ENCODE measurements at places on chromosomes 12 and 14.

DNA sequence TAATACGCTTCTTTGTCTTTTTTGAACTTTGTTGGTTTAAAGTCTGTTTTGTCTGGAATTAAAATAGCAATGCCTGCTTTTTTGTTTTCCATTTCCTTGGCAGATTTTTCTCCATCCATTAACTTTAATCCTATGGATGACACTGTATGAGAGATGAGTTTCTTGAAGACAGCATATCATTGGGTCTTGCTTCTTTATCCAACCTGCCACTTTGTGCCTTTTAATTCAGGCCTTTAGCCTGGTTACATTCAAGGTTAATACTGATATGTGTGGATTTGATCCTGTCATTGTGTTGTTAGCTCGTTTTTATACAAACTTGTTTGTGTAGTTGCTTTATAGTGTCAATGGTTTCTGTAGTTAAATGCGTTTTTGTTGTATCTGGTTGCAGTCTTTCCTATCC is 168.0 kb downstream of the NTS start:
- no peak for DNase-seq

DNA sequence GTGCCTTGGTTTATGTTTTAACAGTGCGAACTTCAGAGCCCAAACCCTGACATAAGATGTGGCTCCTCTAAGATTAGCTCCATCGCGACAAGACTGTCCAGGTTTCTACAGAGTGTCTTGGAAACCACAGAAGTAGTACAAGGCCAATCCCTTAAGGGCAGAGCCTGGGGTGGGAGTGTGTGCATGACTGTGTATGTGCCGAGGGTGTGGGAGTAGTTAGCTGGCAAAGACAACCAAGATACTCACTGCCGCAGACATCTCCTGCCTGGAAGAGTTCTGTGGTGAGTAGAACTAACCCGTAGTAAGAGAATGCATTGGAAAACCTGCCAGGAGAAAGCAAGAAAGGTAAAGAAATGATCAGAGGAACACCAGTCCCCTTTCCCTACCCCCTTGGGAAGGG is 54.1 kb downstream of the DAO start:
- no peak for DNase-seq

- no peak for DNase-seq
These were observed 42.4 kb downstream of the MDM2 start for GRCh38 chr12:68850390-68850789.

GRCh38 chr12:45388545-45388944 is 172.7 kb downstream of the ANO6 start:
- no peak for DNase-seq

DNA sequence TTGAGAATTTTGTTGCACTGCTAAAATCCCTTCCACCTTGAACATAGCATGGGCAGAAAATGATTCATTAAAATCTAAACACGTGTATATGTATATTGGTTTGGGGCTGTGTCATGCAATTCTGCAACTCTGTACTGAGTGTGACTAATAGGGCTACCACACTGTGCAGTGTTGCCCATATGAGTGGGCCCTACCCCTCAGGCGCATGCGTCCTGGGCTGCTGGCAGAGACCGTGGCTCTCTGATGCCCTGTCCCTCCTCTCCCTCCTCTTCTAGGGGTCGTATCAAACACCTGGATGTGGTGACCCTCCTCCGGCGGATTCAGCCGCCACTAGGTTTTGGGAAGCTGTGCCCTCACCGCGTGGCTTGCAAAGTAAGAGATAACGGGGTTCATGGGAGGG is 128.4 kb upstream of the FKBP4 start:
- DNase-seq = no peak

- DNase-seq = peak; percentile 3
These were observed 106.4 kb downstream of the ARF6 start for GRCh38 chr14:49999146-49999761.

DNA sequence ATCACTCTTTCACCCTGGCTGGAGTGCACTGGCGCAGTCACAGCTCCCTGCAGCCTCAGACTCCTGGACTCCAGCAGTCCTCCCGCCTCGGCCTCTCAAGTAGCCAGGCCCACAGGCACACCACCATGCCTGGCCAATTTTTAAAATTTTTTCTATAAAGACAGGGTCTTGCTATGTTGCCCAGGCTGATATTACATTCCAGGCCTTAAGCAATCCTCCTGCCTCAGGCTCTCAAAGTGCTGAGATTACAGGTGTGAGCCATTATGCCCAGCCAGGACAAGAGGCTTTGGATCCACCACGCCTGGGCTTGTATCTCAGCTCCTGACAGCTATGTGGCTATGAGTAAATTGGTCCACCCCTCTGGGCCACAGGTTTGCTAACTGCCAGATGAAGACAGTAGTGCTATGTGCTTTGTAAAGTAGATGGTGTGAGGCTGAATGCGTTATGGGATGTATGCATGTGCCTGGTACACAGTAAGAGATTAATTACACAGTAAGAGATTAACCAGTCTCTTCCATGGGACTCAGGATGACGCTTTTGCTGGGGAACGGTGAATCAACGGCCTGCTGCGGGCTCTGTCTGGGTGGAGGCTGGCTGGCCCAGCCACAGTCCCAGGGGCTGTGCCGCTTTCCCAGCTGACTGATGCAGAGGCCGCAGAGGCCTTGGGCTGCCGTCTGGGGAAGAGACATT is 53.3 kb upstream of the NCOR2 start:
- DNase-seq = no peak

GRCh38 chr14:23143911-23144310 is 24.9 kb upstream of the CEBPE start:
- no peak for DNase-seq

- no peak for DNase-seq
These were observed 273.1 kb downstream of the C12orf50 start for GRCh38 chr12:87756111-87756510.

DNA sequence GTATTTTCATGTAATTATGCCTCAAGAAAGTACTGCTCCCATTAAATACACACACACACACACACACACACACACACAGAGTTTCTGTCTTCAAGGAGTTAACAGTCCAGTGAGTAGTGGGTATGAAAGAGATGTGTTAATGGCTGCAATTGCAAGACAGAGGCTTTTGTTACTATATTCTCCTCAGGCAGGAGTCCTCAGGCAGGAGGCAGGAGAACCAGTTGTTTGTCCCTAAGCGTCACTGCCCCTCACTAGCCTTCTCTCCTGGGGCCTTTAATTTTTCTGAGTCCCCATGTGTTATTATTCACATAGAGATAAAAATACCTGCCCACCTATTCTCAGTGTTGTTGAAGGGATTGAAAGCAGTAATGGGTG is 31.2 kb downstream of the DAD1 start:
- DNase-seq = no peak

GRCh38 chr12:47731723-47732122 is 6.4 kb upstream of the ENDOU start:
- no peak for DNase-seq

- no peak for DNase-seq
These were observed 713.3 kb downstream of the LRFN5 start for GRCh38 chr14:42319996-42320395.

GRCh38 chr14:21014761-21015190 is 10.1 kb downstream of the NDRG2 start:
- peak; percentile 78 for DNase-seq

- no peak for DNase-seq
These were observed 318.5 kb downstream of the TMEM132D start for GRCh38 chr12:129585296-129585695.

- no peak for DNase-seq
These were observed 141.9 kb downstream of the CHST11 start for GRCh38 chr12:104598342-104599271.

DNA sequence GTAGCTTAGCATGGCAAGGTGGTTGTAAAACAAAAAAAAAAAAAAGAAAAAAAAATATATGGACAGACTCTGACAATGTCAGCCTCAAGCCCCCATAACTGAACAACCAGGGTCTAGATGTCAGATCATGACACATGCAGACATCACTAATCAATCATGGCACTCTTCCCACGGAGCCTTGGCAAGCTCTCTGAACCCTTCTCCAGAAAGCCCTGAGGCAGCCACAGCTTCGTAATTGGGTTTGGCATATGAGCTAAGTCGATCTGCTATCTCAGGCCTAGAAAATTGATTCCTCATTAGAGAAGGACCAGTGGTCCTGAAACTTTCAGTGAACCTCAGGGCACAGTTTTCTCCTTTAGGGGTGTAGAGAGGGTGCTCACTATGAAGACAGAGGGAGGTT is 112.2 kb downstream of the GPR135 start:
- no peak for DNase-seq

- no peak for DNase-seq
These were observed 84.3 kb upstream of the ANO2 start for GRCh38 chr12:6029401-6029800.

DNA sequence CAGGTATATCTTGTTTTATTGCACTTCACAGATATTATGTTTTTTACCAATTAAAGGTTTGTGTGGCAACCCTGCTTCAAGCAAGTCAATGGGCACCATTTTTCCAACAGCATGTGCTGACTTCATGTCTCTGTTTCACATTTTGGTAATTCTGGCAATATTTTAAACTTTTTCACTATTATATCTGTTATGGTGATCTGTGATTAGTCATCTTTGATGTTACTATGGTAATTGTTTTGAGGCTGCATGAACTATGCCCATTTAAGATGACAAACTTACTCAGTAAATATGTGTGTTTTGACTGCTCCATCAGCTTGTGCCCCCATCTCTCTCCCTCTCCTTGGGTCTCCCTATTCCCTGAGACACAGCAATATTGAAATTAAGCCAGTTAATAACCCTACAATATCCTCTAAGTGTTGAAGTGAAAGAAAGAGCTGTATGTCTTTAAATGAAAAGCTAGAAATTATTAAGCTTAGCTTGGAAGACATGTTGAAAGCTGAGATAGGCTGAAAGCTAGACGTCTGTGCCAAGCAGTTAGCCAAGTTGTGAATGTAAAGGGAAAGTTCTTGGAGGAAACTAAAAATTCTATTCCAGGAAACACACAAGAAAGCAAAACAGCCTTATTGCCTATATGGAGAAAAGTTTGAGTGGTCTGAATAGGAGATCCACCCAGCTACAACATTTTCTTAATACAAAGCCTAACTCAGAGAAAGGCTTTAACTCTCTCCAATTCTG is 365.1 kb downstream of the ATP23 start:
- DNase-seq = no peak

- DNase-seq = no peak
These were observed 719 bp upstream of the SRSF9 start for GRCh38 chr12:120470150-120470784.

DNA sequence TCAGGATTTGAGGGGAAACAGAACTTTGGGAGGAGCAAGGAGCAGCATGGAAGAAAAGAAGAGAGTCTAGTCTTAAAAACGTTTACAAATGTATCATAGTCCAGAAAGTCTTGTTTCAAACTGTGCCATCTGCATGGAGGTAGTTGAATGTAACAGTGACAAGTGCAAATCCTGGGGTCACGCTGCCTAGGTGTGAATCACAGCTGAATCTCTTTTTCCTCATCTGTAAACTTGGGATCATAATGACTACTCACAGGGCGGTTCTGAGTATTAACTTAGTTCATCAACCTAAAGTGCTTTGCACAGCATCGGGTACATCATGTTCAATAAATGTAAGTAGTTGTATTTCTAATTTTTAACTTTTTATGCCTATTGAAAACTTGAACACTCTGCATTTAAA is 208.5 kb downstream of the CHST11 start:
- no peak for DNase-seq

DNA sequence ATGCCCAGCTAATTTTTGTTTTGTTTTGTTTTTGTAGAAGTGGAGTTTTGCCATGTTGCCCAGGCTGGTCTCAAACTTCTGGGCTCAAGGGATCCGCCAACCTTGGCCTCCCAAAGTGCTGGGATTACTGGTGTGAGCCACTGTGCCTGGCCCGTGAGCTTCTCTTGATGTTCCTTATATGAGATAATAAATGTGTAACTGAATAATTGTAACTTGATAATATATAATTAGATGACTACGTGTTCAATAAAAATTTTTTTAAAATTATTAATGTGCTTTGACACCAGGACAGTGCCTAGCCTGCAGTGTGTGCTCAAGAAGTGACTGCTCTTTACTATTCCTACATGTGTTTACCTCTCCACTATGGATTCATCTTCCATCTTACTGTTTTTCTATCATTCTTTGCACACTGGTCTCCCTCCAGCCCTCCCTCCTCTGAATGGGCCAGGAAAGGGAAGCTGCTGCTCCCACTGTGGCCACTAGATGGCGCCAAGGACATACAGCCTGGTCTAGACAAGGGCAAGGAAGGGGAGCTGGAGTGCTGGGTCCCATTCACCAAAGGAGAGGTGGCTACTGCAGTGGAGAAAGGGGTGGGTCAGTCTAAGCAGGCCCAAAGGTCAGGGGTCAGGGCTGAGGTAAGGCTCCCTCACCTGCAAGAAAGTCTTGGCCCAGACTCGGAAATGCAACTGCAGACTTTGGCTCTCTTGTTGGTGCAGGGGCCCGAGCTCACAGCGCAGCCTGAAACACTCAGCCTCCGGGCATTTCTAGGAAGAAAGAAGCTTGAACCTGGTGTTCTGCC is 14.7 kb upstream of the ZNF385A start:
- peak; percentile 67 for DNase-seq

GRCh38 chr12:116101991-116102390 is 175.5 kb downstream of the MED13L start:
- DNase-seq = no peak
